ENCODE measurements at places on chromosomes 16 and 17.

GRCh38 chr17:32927724-32928585 lies at the start of gene TMEM98:
Gene TMEM98, plus strand, starts transcription at chr17:32928153. Its CDS starts 3,376 bp downstream, at chr17:32931529.
- peak; percentile 36 for DNase-seq

DNA sequence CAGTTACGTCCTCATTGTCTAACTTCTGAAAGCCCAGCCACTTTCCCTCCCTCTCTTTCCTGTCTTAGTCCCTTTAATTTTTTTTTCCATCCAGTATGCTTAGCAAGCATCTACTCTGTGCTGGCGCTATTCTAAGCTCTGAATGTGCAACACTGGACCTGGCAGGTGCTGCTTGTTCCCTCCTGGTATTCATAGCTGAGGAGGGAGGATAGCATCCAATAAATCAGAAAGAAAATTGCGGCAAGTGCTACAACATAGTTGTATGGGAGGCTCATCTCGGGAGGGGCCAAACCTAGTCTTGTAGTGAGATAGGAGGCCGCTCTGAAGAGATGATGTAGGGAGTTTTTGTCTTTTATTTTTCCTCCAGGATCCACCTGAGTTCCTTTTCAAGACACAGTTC lies 457.3 kb upstream of the HSBP1 start:
- DNase-seq, result no peak

DNA sequence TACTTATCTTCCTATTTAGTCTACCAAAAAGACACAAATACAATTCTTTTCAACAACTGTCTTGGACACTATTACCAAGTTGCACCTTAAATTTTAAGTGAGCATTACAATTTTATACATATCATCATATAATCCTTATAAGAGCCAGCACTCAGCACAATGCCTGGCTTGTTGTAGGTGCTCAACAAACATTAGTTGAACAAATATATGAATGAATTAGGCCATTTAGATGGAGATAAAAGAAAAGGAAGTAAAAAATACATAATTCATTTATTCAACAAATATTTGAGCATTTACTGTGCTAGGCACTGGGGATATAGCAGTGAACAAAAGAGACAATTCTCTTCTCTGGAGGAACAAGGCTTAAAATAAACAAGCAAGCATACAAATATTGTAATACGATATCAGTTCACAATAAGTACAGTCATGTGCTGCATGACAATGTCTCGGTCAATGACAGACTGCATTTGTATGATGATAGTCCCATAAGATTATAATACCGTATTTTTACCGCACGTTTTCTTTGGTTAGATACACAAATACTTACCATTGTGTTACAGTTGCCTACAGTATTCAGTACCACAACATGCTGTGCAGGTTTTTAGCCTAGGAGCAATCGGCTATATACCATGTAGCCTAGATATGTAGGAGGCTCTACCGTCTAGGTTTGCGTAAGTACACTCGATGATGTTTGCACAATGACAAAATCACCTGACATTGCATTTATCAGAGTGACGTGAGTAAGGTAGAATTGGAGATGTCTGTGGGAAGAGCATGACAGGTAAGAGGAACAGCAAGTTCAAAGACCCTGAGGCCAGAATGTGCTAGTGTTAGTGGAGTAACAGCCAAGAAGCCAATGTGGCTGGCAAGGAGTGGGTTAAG lies 86.4 kb upstream of the HS3ST2 start:
- DNase-seq, result no peak

DNA sequence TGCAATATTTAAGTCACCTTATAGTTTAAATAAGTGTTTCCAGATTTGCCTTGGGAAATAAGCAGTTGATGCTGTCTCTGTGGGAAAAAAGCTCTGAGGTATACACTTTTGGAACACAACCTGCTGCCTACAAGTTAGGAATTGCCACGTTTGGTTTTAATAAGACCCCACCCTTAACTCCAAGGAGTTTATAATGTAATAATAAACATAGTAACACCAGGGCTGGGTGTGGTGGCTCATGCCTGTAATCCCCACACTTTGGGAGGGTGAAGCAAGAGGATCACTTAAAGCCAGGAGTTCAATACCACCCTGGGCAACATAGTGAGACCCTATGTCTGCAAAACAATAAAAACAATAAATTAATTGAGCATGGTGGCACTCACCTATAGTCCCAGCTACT lies 15.9 kb upstream of the SMG1 start:
- DNase-seq, result no peak

- no peak for DNase-seq
Observed at GRCh38 chr16:998211-998610, 16.6 kb downstream of the SOX8 start.

DNA sequence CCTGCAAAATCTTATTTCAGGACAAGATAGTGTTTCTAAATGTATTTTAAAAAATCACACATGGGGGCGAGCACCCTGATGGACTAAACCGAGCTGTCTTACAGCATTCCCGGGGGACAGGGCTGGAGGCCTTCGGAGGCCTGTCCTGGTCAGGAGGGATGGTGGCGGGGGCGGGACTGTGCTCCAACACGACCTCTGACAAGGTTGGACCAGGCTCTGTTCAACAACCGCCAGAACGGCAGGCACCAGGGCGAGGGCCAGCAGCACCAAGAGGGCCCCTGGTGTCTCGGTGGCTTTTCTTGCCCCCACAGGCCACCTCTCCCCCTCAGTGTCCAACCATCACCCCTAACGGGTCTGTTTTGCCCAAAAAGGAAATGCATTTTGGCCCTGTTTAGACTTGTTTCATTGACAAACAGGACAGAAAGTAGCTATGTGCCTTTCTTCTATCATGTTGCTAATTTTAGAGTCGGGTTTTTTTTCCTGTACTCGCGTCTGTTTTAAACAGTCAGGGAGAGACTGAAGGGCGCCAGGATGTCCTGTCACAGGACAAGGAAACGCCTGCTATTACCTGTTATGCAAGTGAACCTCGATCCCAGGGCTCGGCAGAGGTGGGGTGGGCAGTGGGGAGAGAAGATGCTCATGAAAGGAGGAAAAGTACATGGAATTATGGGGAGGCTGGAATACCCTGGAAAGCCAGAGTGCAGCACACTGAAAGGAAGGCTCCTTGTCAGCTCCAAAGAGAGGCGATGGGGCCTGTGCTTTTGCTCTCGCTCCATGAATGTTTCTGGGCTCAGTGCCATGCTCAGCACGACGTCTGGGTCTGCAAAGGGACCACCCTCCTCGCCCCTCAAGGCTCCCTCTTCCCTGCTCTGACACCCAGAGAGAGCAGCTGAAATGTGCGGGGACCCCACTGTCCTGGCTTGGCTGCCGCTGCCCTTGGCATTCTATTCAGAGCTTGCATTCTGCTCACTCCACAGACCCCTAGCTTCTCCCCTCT lies 11.9 kb downstream of the TMEM204 start:
- no peak for DNase-seq

GRCh38 chr17:50430821-50431618 lies 5.0 kb downstream of the ACSF2 start:
- DNase-seq, result no peak

- peak; percentile 75 for DNase-seq
Observed at GRCh38 chr17:17605729-17606088, 14.2 kb upstream of the PEMT start.

Data from fibroblast of skin of back (primary cell).